Glutamatergic neuron (in vitro differentiated cells): ENCODE measurements at places on chromosomes 4 and X.

DNA sequence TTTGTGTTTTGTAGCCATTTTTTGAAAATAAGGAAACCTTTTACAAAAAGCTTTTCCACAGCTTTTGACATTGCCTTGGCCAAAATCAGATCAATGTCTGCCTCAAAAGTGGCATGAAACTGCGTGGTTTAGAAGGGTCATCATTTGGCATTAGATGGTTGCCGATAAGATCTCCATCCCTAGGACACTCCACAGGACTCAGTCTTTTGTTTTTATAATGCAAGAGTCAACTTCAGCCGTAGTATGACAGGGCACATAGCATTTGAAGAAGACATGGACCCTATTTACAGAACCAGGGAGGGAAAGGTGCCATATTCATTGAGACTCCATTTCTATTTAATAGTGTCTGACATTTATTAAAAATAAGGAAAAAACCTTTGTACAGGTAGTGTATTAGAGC lies 1.3 kb downstream of the RTL8A start:
- peaks cover 7% of the 10 kb centered on the region for H3K4me1 ChIP-seq
- DNase-seq, result no peak
- peak overlapping the region; percentile 99 for H3K27ac ChIP-seq
- peaks cover 4% of the 10 kb centered on the region for H3K27me3 ChIP-seq

DNA sequence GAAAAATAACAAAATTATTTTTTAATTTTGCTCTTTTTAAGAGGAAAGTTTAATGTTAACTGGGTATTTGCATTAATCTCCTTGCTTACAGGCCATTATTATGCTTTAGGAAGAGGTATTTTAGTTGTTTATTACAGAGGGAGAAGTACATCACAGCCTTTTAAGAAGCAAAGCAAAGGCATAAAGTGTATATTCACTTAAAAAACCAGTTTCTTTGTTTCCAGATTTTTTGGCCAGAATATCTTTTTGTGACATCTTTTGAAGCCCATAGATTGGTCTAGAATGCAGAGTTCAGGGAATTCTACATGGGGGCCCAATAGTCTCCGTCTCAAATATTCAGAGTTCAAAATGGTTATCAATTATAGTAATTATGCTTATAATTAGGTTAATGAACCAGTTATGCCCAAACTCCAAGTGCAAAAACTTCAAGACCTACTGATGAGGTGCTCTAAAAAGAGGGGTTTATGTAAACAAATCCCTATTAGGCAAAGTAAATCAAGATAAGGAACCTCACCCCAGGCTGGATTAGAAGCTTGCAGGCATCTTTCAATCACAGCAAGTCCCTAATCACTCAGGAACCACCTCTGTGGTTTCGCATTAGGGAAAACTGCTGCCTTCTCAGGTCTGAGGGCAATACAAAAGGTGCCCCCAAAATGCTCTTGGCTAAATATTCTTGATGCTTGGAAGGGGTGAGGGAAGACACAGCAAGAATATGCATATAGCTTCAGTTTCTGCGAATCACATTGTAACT lies 1.4 kb downstream of the CXXC4 start:
- H3K4me3 ChIP-seq, result peak overlapping the region; percentile 99
- peaks cover 30% of the 10 kb centered on the region for H3K4me1 ChIP-seq
- no peaks in the 10 kb centered on the region for H3K36me3 ChIP-seq
- DNase-seq, result no peak
- peaks cover 17% of the 10 kb centered on the region for H3K27me3 ChIP-seq

DNA sequence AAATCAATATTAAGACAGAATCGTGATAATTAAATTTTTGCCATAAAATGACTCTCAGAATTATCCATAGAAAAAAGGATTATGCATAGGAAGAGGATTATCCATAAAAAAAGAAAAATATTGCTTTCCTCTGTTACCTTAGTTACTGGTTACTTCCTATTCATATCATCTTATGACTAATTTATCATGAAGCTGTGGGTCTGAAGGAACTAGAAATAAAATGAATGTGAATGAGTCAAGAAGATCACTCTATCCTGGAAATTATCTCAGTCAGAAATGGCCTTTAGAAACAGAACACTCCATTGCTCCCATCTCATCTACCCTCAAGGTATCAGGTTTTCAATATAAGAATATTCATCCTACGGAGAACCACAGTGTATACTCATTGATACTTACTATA lies 19.4 kb downstream of the RPS6KA6 start:
- H3K27ac ChIP-seq, result no peak overlapping the region
- H3K36me3 ChIP-seq, result no peaks in the 10 kb centered on the region
- peaks cover 1% of the 10 kb centered on the region for H3K4me1 ChIP-seq
- no peaks in the 10 kb centered on the region for H3K27me3 ChIP-seq
- H3K4me3 ChIP-seq, result no peak overlapping the region

DNA sequence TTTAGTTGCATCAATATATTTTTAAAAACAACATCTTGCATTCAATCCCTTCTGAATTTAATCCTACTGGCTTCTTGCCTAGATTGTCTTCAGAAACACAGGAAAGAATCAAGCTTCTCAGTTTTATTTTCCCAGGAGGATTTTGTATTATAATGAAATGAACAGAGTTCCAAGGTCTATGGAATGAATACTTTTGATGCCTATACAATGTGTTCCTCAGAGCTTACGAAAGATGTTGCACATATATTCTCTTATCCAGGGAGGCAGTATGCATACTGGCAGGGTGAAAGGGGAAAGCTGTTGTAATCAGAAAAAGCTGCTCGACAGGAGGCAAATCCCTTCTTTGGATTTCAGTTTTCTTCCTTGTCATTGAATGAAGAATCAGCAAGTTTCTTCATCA lies 8.8 kb downstream of the TMPRSS11D start:
- no peaks in the 10 kb centered on the region for H3K36me3 ChIP-seq
- H3K4me3 ChIP-seq, result no peak overlapping the region
- no peaks in the 10 kb centered on the region for H3K4me1 ChIP-seq
- no peak overlapping the region for H3K27ac ChIP-seq
- DNase-seq, result no peak

DNA sequence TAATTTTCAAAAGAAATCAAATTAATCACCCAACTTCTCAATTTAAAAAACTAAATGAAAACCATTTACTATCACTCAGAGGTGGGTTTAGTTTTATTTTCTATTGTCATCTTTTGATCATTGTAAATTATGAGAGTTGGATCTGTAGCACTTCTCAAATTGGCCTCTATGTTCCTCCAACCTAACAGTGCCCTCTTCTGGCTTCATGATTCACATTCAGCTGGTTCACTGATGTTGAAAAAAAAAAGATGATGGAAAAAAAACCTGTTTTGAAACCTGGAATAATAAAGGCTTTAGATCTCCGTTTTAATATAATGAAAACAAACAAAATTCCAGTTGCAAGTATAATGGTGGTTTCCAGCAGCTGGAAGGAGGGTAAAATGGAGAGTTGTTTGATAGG lies 2.4 kb upstream of the NBDY start:
- H3K36me3 ChIP-seq, result no peaks in the 10 kb centered on the region
- no peak overlapping the region for H3K27ac ChIP-seq
- no peak for DNase-seq
- H3K27me3 ChIP-seq, result no peaks in the 10 kb centered on the region

DNA sequence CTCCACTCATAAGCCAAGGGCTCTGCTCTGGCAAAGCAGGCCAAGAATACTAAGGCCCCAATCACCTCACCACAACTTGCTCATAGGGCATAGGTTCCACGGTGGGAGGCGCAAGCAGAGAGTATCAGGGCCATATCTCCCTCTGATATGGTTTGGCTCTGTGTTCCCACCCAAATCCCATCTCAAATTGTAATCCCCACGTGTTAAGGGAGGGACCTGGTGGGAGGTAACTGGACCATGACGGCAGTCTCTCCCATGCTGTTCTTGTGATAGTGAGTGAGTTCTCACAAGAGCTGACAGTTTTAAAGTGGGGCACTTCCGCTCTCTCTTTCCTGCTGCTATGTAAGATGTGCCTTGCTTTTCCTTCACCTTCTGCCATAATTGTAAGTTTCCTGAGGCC lies 88.7 kb downstream of the SHROOM4 start:
- H3K36me3 ChIP-seq, result no peaks in the 10 kb centered on the region
- peaks cover 6% of the 10 kb centered on the region for H3K4me1 ChIP-seq
- H3K27ac ChIP-seq, result no peak overlapping the region
- H3K4me3 ChIP-seq, result no peak overlapping the region
- no peak for DNase-seq

- H3K36me3 ChIP-seq, result no peaks in the 10 kb centered on the region
- H3K27me3 ChIP-seq, result no peaks in the 10 kb centered on the region
- no peaks in the 10 kb centered on the region for H3K4me1 ChIP-seq
- H3K27ac ChIP-seq, result no peak overlapping the region
- DNase-seq, result no peak
- H3K4me3 ChIP-seq, result no peak overlapping the region
These were observed 233.4 kb upstream of the HAND2 start for GRCh38 chr4:173763389-173763788.

GRCh38 chr4:184053434-184053833 lies 148.3 kb downstream of the STOX2 start:
- peaks cover 5% of the 10 kb centered on the region for H3K36me3 ChIP-seq
- H3K4me1 ChIP-seq, result no peaks in the 10 kb centered on the region
- no peak overlapping the region for H3K4me3 ChIP-seq
- DNase-seq, result no peak
- H3K27ac ChIP-seq, result no peak overlapping the region
- H3K27me3 ChIP-seq, result peaks cover 2% of the 10 kb centered on the region
